ENCODE measurements at places on chromosomes 1 and 21.

DNA sequence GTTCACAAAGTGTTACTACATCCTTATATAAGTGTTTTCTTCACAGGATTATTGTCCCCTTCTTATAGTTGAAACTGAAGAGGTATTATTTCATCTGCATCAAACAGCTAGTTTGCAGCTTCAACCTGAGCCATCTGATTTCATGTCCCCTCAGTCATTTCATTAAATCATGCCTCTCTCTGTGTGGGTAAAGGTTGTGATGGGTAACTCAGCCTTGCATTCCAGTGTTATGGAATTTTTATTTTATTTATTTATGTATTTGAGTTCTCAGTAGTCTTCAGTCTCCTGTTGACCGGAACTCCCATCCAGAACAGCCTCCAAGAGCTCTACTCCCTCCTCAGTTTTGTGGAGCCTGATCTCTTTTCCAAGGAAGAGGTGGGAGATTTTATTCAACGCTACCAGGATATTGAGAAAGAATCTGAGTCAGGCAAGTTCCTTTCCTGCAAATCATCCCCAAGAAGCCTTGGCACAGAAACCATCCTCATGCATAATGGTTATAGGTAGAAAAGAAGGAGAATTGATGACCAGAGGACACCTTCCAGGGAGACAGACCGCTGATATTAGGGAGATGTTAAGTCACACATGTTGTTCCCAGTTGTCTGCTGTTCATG lies 21.8 kb downstream of the CHD1L start:
- DNase-seq: no peak

DNA sequence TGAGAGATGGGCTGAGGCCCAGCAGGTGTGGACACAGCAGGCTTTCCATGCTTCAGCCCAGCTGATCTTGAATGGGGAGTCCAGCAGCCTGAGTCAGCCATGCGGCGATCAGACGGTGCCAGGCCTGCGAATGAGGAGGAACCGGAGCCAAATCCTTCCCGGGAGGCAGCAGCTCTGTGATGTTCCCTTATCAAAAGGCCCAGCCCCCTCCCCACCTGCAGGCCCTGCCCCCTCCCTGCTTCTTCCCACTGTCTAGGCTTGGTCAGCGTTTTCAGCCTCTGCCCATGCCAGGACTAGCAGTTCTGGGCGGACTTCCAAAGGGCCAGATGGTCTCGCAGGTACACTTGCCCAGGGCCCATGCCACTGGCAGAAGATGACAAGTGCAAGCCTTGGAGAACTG lies 253.8 kb downstream of the KAZN start:
- DNase-seq: no peak

DNA sequence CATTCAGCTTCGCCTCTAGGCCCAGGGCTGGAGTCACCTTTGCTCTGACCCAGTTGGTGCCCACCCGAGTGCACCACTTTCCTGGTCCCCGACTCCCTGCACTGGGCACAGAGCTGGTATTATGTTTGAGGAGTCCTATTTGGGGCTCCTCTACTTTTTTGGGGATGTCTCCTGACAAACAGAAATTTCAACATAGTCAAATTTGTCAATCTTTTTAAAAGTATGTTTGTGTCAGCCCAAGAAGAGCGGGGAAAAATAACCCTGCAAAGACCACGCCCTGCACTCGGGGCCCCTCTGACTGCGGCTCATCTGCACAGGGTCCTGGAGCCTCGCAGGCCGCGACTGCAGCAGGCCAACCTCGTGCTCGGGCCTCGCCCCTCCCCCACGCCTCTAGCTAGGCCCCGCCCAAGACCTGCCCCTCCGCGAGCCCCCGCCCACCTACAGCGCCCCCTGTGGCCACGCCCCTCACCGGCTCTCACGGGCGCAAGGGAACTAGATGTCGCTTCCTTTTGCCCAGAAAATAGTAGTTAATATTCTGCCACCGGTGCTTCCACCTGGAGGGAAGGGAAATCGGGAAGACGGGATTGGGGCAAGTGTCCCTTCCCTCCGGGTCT lies 11.4 kb downstream of the FAM229A start:
- DNase-seq: no peak

- no peak for DNase-seq
Measured at GRCh38 chr1:236615399-236616148, 11.3 kb upstream of the HEATR1 start.

- no peak for DNase-seq
Measured at GRCh38 chr1:30342535-30343141, 380.7 kb downstream of the MATN1 start.

GRCh38 chr1:161491472-161491871 lies 13.8 kb upstream of the FCGR2A start:
- no peak for DNase-seq

- DNase-seq: no peak
Measured at GRCh38 chr1:157770442-157771043, 6.4 kb downstream of the FCRL2 start.

- peak; percentile 94 for DNase-seq
Measured at GRCh38 chr1:40709100-40709801, 17.7 kb downstream of the NFYC start.

- DNase-seq: peak; percentile 40
Measured at GRCh38 chr1:59814901-59815825, at the start of gene HOOK1. Gene HOOK1, plus strand, starts transcription at chr1:59814949. Its CDS starts 169 bp downstream, at chr1:59815118.

All from SW480 (cell line).